ENCODE measurements at places on chromosomes 16 and 17.

DNA sequence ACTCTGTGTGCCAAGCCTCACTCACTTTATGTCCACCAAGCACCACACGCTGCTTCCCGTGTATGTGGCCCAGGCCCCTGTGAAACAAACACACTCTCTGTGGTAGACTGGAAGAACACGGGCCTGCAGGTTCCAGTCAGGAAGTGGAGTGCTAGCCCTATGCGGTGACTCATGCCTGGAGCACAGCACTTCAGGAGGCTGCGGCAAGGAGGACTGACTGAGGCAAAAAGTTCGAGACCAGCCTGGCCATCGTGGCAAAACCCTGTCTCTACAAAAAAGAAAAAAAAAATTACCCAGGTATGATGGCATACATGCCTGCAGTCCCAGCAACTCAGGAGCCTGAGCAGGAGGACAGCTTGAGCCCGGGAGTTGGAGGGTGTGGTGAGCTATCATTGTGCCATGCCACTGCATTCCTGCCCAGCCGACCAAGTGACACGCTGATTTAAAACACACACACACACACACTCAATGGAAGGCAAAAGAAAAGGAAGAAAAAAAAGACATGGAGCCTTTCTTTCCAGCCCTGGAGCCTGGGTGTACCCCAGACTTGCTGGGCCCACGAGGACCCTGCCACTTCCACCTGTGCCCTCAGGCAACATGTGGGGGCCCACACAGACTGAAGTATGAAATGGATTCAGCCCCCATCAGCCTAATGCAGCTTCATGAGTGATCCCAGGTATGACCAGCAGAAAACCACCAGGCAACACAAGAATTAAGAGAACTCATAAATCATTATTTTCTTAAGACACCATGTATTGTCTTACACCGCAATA, 126.6 kb downstream of the ANKRD11 start:
- DNase-seq, result peak; percentile 28

DNA sequence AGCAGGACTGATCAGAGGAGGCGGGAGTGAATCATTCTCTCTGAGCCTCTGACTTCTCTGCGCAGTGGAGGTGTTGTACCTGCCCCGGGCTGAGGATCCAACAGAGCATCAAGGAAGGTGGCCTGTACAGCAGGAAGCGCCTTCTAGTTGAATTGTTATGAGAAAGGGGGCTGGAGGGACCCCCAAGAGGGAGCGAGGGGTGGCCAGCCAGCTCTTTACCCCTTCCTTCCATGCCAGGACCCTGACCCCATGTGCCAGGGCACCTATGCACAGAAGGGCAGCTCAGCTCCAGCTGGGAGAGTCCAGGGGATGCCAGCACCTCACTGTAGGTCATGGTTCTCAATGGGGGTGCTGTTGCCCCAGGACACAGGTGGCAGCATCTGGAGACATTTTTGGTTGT, 149.3 kb downstream of the SDK2 start:
- no peak for DNase-seq

DNA sequence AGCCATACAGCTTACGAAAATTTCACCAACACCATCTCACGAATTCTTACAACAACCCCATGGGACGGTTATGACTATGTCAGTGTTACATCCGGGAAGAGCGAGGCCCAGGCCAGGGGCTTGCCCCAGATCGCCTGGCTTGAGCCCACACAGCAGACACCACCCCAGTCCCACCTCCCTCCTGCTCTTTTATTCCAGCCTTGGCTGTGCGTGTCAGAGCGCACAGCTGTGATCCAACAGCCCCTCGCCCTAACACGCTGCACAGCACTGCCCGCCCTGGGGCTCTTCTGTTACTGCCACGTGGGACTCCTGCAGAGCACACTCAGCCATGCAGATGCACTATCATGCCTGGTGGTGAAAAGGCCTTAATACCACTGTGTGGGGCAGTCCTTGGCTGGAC, 127.9 kb downstream of the ENGASE start:
- DNase-seq, result no peak

DNA sequence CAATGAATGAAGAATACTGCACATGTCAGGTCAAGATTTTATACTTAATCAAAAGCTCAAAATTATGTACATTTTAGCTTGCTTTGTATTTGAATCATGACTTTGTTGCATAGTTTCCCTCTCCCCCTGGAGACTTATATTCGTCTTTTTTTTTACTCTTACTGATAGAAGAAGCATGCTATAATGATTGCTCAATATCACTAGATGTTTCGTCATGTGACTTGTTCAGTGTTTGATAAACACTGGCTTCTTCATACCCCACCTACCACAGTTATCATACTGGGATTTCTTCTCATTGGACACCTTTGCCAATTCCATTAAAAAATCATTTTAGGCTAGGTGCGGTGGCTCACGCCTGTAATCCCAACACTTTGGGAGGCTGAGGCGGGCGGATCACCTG, 148.7 kb downstream of the FTO start:
- no peak for DNase-seq

GRCh38 chr16:86899757-86900156, 321.4 kb downstream of the FOXL1 start:
- DNase-seq, result peak; percentile 76

DNA sequence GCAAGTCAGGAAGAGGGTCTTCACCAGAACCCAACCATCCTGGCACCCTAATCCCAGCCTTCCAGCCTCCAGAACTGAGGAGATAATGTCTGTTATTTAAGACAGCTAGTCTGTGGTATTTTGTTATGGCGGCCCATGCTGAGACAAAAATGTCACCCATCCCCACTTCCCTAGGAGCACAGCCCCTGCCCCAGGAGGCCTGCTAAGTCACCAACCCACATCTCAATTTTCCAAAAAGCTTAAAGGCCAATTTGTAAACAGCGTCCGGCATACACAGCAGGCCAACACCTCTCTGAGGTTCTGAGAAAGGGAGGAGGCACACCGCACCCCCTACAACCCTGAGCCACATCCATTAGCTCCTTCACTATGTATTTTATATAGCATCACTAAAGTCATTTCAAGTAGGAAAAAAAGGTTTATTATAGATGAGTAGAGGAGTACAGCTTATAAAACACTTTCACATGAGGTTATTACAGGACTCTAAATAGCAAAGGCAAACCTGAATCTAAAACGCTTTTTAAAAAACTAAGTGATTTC, 6.9 kb downstream of the TMEM170A start:
- no peak for DNase-seq

DNA sequence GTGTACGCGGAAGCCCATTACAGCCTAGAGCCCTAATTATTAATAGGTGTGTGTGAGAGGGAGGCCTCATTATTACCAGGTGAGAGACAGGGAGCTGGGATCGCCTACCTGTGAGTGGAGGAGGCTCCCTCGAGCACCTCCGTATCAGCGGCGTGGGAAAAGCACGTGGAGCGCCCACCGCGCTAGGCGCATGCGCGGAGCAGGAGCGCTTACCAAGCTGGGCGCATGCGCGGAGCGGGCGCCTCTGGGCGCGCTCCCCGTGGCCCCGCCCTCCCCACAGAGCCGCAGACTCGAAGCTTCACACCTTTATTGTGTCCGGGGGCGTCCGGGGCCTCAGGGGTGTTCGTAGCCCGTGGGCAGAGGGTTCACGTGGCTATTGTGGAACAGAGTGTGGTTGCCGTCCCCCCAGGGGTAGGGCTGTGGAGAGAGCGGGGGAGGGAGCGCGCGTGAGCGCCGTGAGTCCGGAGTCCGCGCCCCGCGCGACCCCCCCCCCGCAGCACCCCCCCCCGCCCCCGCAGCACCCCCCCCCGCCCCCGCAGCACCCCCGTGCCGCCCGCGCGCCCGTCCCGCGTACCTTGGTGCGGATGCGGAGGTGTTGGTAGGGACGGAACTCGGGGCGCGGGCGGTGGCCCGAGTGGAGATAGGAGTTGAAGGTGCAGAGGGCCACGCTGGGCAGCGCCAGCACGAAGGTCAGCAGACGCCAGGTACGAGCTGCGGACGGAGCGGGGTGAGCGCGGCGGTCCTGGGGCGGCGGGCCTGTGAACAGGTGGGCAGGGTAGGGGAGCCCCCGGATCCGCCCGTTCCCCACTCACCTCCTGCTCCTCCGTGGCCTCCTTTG, 500 bp downstream of the COX6A2 start:
- DNase-seq, result no peak

DNA sequence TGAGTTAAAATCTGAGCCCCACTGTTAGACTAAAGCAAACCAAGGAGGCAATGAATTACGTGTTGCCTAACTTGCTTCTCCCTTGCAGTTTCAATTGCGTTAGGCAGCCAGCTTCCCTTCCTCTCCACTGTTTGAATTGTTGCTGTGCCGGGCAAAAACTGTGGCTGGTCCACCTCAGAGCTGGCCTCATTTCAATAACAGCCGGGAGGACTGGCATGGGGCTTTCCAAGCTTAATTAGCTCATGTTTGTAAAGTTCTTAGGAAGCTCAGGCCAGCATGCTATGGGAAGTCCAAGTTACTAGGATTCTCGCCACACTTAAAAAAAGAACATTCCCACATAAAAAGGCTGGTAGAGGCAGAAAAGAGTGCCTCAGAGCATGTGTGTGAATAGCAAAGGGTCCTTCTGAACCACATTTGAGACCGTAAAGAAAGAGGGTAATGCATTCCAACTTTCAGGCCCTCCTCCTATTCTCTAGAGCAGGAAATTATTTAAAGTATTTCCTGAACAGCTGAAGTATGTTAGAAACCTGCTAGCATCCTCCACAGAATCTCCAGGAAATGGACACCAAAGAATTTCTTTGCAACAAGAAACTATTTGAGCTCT, 79.0 kb upstream of the SMURF2 start:
- no peak for DNase-seq

- DNase-seq, result no peak
Observed at GRCh38 chr17:51585514-51586104, 325.3 kb downstream of the UTP18 start.

GRCh38 chr17:3961564-3962047, 2.6 kb downstream of the ATP2A3 start:
- no peak for DNase-seq

GRCh38 chr17:9587969-9588656, 11.7 kb downstream of the CFAP52 start:
- no peak for DNase-seq

DNA sequence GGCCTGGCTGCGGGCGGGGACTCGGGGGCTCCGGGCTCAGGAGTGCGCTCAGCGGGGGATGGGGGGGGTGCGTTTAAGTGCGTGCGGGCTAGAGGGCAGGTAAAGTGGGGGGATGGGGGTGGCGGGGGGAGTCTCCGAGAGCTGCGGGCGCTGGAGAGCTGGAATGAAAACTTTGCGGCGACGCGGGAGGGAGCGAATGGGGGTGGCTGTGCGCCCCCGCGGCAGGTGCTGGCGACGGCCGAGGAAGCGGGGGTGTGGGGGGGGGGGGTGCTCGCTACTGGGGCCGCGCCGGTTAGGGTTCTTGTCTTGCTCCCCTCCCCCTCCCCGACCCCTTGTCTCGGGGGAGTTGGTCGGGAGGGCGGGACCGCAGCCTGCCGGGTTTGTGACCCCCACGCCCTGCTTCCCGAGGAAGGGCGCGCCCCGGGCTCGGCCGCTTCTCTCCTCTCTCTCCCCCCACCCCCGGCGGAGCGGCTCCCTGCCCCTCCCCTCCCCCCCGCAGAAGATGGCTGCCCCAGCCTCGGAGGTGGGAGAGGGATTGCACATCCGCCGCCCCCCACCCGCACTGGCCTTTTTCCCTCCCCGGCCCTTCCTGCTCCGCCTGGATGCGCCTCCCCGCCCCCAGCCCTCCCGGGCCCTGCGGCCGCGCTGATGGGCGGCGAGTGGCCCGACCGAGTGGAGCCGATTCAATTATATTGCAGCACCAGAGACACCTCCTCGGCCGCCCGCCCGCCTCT, 649 bp downstream of the GSE1 start:
- no peak for DNase-seq

Measured in fibroblast of skin of left quadriceps (primary cell).